ENCODE measurements at places on chromosomes 1 and 21.

DNA sequence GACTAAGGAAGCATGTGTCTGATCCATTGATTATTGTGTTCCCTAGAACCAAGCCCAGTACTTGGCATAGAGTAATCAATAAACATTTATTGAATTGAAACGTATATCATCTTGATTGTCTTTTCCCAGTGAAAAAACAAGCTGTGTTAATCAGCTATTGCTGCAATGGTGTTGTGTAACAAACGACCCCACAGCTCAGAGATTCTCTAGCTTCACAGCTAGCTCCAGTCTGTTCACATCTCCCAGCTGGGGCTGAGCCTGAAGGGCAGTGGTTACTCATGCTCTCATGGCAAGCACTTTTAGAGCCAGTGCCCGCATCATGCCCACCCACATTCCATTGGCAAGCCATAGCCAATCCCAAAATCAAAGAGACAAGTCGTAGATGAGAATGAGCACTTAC, 237.4 kb upstream of the RAB4A start:
- DNase-seq = no peak

DNA sequence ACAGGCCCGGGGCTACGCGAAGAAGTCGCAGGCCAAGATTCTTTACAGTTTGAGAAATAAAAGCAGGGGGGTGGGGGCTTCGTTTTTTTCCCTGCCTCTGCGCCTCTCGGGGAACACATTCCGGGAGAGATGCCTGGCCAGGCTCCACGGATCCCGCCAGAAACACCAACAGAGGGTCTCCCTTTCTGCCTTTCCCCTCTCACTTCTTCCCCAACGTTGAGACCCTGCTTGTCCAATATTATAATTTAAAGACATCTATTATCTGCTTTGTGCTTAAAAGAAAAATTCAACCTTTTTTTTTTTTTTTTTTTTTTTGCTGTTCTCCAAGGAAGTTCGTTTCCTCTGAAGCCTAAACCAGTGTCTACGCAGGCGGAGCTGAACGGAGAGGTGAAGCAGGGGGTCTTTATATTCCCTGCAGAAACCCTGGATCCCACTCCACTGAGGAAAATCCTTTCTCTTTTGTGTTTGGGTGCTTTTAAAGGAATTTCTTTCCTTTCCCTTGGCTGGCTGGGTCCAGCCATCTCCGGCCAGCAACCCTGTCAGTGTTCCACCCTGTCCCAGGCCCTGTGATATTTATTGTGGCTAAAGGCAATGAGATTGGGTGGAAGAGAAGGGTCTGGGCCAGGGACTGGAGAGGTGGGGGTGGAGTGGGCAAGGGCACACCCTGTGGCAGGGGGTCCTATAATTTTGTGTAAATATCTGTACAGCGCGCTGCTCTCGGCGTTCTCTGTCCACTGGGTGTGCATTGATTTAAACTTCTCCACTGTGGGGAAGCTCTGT, 2.2 kb downstream of the FOXD2 start:
- DNase-seq = no peak

GRCh38 chr1:5481889-5482288, 510.3 kb downstream of the NPHP4 start:
- DNase-seq = no peak

DNA sequence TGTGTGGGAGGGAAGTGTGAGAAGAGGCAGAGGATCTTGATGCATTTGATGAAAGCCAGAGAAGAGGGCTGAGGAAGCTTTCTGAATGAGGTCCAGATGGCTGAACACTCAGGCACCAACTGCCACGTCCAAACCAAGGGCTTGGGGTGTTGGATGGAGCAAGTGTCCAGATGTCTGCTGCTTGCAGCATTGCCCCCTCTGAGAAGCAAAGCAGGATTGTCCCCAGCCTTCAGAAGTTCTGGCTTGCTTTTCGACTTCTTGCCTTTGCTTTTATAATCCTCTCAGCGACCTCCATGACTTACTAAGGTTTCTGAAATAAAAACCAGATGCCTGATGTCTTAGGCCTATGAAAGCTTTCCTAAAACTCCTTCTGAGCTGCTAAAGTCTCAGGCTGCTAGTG, 182.5 kb downstream of the HUNK start:
- DNase-seq = no peak

GRCh38 chr21:26674323-26674722, 101.2 kb upstream of the CYYR1 start:
- DNase-seq = no peak

DNA sequence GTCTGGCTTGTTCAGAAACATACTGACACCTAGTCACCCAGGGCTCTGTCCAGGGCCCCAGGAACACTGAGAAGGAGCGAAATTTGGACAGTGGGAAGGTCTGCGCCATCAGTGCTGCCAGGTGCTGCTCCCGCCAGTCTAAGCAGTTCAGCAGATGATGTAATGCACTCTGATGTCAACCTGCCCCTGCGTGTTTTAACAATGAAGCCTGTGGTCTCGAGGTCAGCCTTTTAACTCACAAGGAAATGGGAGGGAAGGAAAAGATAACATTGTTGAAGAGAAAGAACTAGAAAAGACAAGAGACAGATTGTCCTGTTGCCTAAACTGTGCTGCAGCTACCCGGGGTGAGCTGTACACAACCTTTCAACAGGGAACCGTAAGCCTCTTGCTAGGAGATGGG, 126.6 kb upstream of the IFFO2 start:
- no peak for DNase-seq

DNA sequence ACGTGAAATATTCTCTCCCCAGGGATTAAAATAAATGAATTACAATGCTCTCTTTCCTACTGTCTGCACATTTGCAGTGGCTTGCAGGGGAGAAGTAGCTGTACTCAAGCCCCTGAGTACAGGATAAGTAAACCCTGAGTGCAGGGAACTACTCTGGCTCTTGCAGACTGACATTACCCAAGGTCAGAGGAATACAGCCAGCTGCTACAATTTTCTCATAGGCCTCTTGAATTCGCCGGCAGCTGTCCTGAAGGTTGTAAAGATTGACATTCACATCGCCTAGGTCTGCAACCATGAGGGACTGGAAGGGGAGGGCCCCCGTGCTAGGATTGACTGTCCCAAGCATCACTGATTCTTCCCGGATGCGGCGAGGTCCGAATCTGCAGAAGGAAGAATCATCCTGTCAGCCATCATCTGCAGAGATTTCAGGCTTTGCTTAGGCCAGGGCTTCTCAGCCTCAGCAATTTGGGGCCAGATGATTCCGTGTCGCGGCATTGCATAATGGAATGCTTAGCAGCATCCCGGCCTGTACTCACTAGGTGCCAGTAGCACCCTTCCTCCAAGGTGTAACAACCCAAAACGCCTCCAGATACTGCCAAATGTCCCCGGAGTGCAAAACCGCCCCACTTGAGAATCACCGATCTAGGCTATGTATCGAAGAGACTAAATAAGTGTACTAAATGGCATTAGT, 1.7 kb downstream of the AGMAT start:
- DNase-seq = no peak

GRCh38 chr21:46504666-46505065, 46.0 kb downstream of the DIP2A start:
- no peak for DNase-seq

DNA sequence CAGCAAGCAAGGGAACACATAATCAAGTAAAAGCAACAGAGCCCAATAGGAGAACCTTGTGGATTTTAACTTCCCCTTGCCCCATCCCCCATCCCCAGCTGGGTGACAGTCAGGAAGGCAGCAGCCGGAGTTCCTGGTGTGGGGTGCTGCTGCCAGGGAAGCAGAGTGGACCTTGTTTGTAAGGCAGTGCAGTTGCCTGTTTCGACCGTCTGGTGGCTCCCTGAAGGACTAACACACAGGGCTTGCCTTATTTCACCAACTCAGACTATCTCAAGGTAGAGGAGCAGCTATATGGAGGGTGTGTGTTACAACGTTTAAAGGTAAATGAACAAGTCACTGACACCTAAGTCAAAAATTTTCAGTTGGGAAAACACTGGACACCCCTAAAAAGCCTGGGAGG, 6.6 kb downstream of the KRTAP10-8 start:
- no peak for DNase-seq

DNA sequence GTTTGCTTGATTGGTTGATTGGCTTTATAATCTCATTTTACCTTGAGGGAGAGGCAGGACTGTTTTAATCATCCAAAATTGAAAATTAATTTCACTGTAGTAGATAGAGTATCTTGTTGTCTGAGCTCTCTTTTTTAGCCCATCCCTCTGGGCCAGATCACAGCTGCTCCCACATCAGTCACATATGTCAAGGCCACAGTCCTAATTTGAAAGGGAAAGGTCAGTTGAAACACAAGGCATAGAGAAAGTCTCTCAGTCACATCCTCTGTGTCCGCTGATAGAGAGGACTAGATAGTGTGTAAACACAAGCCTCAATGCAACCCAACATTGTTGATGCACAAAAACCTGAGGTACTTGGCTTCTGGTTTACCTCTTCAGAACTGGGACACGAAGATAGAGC, 6.8 kb downstream of the C1orf74 start:
- DNase-seq = no peak

DNA sequence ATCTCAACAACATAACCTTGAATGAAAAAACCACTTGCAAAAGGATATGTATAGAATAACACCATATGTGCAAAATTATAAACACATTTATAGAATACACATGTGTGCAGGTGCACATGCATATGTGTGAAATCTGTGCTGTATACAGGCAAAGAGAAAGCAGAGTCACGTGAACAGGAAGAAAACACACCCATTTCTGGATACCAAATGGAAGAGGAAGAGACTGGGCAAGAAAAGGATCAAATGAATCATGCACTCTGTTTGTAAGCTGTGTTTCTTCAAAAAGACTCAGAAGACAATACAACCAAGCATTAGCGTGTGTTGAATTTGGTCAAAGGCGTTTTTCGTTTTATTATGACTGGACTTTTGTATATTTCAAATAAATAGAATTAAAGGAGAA, 111.3 kb upstream of the ERG start:
- DNase-seq = no peak

DNA sequence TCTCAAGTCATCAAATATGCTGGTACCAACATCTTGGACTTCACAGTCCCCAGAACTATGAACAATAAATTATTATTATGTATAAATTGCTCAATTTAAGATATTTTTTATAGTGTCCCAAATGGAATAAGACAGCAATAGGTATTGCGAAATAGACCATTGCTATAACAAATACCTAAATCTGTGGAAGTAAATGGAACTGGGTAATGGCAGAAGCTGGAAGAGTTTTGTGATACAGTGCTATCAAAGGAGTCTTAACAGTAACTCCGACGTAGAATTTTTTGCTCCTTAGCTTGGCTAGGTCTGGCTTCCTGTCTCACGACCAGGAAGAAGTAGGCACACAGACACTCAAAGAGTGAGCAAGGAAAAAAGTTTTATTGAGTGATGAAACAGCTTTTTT, 1791.5 kb downstream of the PLA2G4A start:
- no peak for DNase-seq

GRCh38 chr1:150568594-150568966, 10.8 kb downstream of the MCL1 start:
- DNase-seq = no peak

DNA sequence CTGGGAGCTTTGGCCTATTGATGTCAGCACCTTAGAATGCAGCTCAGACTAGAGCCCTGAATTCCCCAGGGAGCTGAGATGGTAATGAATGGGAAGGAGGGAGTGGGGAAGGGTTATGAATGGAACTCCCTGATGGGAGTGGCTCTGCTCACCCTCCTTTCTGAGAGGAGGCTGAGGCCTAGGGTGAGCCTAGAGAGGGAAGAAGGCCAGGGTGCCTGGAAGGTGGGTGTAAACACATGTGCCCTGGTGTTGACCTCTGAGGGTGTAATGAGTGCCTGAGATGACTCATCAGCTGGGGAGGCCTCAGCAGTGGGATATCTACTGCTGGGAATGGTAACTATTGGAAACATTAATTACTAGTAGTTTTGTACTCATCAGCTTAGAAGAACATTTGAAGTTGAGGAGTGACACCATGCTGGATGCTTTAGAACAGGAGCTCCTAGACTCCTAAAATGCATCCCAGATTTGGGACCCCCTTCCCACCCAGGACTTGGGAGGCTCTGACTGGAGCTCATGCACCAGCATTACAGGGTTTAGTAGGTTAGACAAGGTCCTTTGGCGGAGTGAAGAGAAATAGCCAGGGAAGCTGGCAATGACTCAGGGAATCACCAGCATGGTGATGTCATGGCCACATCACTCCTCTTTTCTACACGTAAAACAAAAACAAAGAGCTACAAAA, 16.0 kb upstream of the PIGV start:
- DNase-seq = no peak

- no peak for DNase-seq
Observed at GRCh38 chr1:178947677-178947981, 76.8 kb upstream of the ANGPTL1 start.

GRCh38 chr1:201947697-201948008, 1.3 kb upstream of the LMOD1 start:
- no peak for DNase-seq

DNA sequence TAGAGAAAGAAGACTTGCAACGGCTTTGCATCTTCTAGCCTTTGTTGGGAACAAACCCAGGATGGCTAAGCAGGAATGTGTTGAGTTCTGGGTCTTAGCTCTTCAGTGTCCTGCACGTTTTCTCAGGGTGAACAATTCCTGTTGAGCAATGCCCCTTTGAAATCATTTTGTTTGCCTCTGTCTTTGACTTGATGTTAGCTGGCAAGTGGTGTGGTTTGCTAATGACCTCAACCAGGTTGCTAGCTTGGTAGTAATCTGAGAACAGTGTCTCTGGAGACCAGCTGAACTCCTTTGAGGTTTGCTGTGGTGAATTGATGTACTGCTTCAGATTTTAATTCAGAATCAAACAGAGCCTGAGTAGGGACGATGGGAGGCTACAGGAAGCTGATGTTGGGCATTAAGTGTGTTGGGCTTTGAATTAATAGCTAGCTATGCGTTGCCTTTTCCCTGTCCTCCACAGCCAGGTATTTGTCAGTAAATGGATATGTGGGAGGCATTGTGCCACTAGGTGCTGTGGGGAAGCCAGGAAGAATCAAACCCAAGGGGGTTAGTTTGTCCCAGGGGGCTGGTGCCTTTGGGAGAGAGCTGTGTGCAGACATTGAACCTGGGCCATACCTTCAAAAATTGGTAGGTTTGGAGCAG, 23.3 kb upstream of the SRSF10 start:
- no peak for DNase-seq

GRCh38 chr1:175116903-175117302, 49.3 kb downstream of the TNN start:
- no peak for DNase-seq

DNA sequence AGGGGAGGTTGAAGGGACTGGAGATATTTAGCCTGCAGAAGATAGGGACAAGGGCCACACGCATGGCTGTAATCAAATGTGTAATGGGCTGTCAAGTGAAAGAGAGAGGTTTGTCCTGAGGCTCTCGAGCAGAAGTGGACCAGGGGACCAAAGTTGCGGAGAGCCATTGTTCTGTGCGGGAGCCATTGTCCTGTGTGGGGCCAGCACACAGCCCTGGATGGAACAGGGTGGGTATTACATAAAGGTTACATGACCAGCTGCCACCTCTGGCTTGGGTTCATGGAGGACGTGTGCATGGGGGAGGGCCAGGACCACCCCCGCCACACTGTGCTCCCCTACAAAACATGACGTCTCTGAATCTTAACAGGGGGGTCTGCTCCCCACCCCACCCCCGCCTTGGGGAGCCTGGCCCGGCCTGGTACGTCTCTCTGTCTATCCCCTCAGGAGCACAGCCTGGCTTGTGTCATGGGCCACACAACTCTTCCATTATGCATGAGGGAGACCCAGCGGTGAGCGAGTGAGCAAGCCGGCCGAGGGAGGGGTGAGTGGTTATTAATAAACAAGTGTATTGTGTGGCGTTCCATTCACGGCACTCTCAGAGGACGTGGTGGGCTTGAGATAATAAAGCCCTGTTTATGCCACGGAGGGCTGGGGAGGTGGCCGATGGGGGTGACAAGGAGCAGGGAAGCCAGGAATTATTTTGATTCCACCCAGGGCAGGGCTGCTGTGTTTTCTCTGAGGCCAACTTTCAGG, at the start of gene NFASC:
Gene NFASC (plus strand): TSS at position 703 of the 753 bp plus-strand sequence. CDS start 73,454 bp downstream, outside the sequence.
- no peak for DNase-seq

- DNase-seq = no peak
Observed at GRCh38 chr1:185156288-185156853, 382 bp downstream of the TRMT1L start.
